ENCODE measurements at places on chromosomes 16 and 17.

DNA sequence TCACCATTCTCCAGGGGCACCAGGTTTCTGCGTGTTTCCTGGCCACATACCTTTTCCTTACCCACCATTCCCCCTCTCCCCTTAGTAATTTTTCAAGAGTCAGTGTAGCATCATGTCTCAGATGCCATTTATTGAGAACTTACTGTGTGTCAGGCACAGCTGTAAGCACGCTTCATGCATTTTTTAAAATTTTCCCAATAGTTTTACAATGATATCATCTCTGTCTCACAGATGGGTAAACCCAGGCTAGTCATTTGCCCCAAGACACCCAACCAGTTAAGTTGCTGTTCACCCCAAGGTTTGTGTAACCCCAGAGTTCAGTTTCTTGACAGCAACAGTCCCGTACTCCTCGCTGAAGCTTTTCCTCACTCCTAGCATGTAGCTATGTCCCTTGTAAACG lies 56.4 kb upstream of the IRX3 start:
- DNase-seq = no peak

DNA sequence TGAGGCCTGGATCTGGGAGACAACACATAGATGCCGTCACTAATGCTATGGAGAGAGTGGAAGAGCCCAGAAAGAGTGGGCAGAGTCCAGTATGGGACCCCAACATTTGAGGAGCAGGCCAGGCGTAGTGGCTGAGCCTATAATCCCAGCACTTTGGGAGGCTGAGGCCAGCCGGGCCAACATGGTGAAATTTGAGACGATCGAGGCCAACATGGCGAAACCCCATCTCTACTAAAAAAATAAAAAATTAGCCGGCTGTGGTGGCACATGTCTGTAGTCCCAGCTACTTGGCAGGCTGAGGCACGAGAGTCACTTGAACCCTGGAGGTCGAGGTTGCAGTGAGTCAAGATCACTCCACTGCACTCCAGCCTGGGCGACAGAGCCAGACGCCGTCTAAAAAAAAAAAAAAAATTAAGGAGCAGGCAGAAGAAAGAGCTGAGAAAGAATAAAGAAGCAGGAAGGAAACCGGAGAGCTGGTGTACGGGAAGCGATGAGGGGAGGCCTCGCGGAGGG lies 6.0 kb upstream of the DNAI2 start:
- no peak for DNase-seq

DNA sequence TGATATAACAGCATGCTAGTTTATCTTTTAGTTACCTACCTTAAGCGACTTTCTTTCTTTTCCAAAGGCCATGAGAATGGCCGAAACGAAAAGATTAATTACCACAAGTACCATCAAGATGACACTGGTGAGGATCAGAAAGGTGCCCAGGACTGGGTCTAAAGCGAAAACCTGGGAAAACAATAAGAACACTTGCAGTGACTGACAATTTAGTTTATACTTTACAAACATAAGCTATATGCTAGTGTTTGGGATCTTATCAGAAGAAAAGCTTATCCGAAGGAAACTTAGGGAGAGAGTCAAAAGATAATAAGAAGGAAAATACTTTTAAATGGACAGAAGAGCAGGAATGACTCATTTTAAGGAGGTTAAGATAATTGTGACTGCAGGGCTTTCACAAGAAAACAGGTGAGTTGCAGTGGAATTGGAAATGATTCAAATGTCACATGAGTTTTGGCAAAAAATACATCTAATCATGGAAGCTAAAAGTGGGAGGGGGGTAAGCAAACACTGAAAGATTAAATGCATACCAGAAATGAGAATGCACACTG lies 34.8 kb downstream of the IST1 start:
- DNase-seq = no peak

GRCh38 chr17:8273884-8274444 lies 14.5 kb upstream of the RANGRF start:
- no peak for DNase-seq

- DNase-seq = no peak
Observed at GRCh38 chr17:72984145-72984925, 108.2 kb downstream of the SLC39A11 start.

DNA sequence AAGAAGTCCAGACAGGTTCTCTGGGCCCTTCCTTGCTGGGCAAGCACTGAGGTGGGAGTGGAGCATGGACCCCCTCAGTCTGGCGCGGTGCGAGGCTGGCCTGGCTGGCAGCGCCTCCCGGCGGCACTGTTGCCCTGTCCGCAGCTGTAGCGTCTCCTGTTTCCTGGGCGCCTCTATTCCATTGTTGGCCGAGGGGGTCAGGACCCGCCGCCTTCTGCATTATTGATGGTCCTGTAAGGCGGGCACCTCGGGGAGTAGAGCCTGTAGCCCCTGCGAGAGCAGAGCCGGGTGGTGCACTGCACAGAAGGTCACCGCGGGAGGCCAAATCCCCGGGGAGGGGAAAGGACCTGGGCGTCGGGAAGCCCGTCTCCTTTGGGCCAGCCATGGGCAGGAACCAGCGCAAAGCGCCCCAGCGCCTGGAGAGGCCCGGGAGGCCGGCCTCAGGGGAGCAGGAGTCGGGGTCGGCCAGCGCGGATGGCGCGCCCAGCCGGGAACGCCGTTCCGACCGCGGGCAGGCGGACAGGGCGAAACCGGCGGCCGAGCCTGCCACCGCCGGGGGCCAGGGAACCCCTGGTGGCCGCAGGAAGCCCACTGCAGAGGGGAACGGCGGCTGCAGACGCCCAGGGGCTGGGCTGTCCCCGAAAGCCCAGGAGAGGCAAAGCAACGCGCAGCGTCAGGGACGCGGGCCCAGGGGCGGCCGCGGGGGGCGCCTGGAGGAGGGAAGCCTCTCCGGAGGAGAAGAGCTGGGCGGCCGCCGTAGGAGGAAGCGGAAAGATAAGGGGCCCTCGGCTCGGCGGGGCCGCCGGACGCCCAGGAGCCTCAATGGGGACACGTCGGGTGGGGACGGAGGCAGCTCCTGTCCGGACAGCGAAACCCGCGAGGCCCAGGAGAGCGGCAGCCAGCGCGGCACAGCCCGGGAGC lies at the start of gene MYO15B:
Gene MYO15B, plus strand, starts transcription at position 126 of the 921 bp plus-strand sequence. Its CDS starts 258 bp downstream, at position 384.
- peak; percentile 20 for DNase-seq

- no peak for DNase-seq
Observed at GRCh38 chr16:28910086-28911031, 14.7 kb downstream of the RABEP2 start.

- no peak for DNase-seq
Observed at GRCh38 chr16:84847564-84848355, 28.0 kb downstream of the CRISPLD2 start.

DNA sequence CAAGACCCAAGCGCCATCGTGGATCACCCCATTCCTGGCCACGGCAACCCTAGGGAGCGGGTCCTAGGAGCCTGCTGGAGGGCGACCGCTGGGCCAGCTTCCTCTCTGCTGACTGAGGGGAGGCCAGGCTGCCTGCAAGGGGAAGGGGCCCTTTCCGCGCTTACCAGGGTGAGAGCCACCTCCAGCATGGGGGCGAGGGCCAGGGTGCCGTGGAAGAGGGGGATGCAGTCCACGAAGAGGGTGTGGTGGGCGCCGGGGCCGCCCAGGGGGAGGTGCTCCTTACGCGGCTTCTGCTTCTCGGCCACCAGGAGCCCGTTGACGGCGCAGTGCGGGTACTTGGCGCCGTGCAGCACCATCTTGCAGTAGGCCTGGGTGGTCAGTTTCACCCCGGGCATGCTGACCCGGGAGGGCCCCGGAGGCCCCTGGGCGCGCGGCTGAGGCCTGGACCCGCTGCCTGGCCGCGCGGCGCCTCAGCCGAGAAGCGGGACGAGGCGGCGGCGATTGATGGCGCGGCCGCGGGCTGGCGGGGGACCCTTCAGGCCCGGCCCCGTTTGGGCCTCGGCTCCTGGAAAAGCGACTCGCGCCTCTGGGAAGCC lies 345 bp downstream of the EMC8 start:
- DNase-seq = peak; percentile 19

- DNase-seq = no peak
Observed at GRCh38 chr17:79941088-79942010, 94.3 kb downstream of the TBC1D16 start.

GRCh38 chr17:59199398-59199797 lies 10.4 kb upstream of the SMG8 start:
- no peak for DNase-seq

DNA sequence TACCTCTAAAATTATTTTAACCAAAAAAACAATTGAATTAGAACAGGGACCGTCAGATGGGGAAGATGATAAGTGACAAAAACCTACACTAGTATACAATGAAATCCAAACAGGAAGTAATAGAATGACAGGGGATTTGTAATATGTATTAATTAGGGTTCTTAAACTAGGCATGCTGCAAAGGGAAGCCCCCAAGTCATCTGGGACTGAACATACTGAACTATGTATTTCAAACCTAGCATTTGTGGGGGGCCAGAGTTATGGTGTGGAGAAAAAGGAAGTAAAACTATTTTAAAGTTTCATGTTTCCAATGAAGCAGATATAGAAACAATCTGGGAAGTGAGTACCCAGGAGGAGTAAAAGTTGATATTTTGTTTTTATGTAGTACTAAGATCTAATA lies 133.2 kb upstream of the HS3ST3A1 start:
- DNase-seq = no peak

DNA sequence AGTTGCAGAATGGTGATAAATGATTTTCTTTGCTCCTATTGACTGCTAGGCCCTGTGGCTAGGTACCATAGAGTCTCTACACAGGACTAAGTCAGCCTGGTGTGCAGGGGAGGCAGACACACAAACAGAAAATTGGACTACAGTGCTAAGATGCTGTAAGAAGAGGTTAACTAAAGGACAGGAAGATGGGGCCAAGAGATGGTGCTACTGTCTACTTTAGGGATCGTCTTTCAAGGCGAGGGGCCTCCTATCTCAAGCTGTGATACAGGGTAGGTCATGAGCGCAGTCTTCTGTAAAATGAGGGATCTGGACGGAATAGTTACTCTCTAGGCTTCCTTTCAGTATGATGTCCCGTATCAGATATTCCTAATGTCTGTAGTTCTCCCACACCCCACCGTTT lies 817 bp downstream of the NME1 start:
- DNase-seq = no peak

- DNase-seq = no peak
Observed at GRCh38 chr17:75755205-75755901, 9.6 kb downstream of the GALK1 start.

GRCh38 chr17:58932956-58933355 lies 173.7 kb downstream of the TRIM37 start:
- no peak for DNase-seq

DNA sequence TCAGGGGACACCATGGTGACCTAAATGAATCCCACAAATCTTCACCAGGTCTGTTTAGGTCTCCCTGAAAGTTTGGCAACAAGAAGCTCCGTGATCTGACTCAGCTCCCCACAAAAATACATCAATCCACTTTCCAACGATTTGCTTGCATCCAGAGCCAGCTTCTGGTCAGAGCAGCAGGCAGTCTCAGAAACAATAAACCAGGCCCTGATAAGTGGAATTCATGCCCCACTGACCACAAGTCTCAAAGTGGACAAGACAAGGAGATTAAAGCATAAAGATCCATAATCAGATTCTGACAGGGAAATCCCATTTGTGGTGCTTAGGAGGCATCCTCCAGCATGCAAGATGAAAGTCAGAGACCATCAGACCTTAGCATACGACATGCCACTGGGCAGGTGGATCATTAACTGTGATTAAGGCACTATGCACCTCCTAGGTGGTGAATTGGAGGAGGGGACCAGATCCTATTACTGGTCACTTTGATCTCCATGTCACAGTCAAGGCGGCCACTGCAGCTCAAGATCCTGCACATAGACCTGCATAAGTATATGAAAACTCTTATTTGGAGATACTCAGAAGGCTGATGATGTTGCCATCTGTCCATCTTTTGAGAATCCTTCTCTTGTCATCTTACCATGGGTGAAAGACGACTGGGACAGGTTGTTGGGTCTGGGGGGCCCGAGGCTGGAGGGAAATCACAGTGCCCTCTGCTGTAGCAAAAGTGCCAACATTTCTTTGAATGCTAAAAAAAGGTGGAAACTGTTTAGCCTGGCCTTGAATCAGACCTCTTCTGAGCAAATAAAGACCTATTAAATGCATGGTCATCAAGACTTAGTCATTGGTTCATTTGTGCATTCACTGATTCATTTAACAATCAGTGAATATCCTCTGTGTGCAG lies 309.2 kb upstream of the CCL2 start:
- no peak for DNase-seq

GRCh38 chr17:40453881-40454612 lies 10.8 kb downstream of the IGFBP4 start:
- DNase-seq = no peak

GRCh38 chr16:73329358-73330286 lies 281.7 kb upstream of the ZFHX3 start:
- no peak for DNase-seq

DNA sequence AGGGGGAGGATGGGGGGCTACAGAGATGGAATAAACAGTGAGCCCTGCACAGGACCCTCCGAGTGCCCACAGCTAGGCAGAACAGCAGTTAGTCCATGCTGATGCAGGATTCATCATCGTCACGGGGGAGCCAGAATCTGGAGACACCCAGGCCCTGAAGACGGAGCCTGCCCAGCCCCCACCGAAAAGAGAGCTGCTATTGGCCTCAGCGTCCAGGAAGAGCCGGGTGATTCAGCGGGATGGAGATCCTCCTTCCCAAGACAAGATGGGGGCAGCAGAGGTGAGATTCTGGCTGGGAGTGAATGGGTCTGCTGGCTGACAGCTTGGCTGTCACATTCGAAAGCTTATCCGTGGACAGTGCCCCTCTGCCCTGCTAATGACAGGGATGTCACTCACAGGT lies 133.6 kb upstream of the CRHR1 start:
- DNase-seq = no peak

GRCh38 chr17:58249270-58250133 lies 11.1 kb downstream of the LPO start:
- DNase-seq = peak; percentile 57

DNA sequence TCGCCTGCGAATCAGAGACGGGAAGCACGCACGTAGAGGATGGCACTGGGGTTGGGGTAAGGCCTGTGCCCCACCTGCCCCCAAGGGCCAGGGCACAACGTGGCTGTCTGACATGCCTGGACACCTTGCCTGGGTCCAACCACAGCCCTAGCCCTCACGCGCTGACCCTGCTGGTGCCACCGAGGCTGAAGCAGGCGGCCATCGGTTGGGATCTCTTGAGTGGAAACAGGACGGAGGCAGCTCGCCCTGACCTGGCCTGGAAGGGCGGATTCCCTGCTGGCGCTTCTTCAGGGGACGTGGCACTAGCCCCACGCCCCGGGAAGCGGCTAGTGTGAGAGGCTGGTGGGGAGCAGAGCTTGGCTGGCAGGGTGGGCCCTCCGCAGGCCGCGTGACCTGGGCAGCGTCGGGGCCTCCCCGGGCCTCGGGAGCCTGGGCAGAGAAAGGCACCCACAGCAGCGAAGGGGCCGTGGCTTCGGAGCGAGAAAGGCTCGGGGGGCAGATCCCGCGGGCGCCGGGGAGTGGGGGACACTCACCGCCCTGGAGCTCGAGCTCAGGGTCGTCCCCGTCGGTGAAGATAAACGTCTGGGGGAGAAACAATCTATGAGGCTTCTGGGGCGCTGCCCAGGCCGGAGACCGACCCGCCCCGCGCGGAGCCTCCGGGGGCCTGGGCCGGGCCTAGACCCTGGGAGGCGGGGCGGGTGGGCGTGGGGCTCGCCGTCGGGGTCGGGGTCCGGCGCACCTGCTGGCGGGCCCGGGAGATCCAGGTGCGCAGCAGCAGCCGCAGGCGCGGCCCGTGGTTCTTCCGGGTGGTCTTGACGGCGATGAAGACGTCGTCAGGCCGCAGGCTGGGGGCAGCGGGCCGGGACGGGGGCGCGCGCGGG lies 610 bp downstream of the RFNG start:
- no peak for DNase-seq

Data from stimulated activated CD4-positive, alpha-beta T cell treated with anti-CD3 and anti-CD28 coated beads, Interleukin-15, amount 100 ng/mL, for 1 hour (primary cell).